ENCODE measurements at places on chromosomes 16 and 17.

- peak; percentile 39 for DNase-seq
Observed at GRCh38 chr17:29726715-29727252, 104.1 kb upstream of the CORO6 start.

DNA sequence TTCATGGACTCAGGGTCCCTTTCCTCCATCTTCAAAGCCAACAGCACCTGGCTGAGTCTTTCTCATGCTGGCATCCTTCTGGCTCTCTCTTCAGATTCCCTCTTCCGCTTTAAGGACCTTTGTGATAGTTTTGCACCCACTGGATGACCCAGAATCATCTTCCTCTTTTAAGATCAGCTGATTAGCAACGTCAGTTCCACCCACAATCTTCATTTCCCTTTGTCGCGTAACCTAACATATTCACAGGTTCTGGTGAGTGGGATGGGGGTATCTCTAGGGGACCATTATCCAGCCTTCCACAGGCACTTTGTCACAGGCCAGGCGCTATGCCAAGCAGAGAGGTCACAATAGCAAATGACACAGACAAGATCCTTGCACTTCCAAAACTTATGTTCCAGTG, 593.8 kb downstream of the MAF start:
- DNase-seq = no peak

GRCh38 chr16:30805370-30806169, 18.6 kb upstream of the ZNF629 start:
- DNase-seq = peak; percentile 81

DNA sequence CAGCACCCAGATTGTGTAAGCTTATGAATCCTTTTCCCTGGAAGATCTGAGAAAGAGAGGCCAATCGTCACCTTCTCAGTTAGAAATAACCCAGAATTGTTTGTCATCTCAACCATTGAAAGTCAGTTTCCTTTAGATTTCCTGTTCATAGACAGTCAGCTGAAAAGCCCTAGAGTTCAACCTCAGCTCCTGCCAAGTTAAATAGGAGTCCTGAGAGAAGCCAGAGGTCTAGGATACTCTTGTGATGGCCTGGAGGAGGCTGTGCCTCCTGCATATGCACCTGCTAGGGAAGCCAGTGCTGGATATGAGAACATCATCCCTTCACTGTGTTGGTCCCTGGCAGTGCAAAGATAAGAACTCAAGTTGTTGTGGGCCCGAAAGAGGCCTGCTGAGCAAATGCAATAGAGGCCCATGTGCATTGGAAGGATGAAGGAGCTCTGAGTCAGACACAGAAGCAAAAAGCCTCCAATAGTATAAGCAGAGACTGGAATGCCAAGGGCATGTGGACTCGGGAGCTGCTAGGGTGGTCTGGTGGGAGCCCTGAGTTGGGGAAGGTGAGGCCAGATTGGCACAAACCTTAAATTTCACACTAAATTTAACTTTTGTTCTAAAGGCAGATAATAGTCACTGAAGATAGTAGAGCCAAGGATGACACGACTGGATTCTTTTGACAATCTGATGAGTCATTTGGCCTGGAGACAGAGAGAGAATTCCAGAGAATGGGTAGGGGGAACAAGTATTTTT, 520.9 kb upstream of the CDH5 start:
- peak; percentile 59 for DNase-seq

DNA sequence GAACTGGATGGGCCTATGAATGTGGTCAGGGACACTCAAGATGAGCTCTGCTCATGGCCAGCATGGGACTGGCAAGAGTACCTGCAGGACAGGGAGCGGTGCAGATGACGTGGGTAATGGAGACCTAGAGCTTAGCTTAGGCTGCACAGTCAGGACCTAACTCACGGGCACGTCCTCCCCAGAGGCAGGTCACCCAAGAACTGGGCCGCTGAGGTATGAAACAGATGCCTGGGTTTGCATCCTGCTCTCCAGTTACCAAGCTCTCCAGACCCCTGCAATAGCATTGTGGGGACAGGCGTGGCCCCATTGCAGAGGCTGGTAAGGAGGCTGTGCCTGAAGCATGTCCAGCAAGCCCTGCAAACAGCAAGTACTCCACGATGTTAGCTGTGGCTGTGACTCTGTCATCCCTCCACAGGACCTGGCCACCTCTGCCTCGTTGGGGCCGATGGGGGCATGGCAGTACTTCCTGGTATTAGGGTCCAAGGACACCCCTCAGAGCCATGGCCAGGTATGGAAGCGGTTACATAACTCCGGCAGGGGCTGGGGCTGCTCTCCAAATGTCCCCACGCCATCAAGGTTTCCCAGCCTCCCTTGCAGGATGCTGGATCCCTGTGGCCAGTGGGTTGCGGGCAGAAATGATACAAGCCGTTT, 37.5 kb upstream of the RBFOX3 start:
- DNase-seq = no peak

GRCh38 chr16:1788095-1788707, 5.3 kb downstream of the IGFALS start:
- no peak for DNase-seq

GRCh38 chr16:8874388-8874787, 5.6 kb upstream of the CARHSP1 start:
- peak; percentile 42 for DNase-seq

DNA sequence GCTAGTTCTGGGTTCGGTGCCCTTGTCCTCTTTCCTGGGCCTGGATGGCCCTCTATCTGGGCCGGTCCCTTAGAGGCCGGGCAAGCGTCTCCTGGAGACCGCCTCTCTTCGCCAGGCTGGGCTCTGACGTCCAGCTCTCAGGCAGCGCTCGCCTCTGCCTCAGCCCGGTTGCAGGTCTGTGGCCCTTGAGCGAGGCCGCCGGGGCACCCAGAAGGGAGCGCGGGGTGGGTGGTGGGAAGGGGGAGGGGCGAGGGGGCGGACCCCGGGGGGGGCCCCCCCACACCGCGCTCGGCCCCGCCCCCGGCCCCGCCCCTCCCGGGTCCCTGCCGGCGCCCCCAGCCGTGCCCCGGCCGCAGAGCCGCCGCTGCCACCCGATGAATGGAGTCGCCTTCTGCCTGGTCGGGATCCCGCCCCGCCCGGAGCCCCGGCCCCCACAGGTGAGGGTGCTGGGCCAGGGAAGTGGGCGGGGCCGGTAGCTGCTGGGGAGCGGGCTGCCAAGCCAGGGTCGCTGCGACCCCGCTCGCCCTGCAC, at the start of gene ARHGAP23:
Gene ARHGAP23, plus strand, starts transcription at position 353 of the 531 bp plus-strand sequence. Its CDS starts 22 bp downstream, at position 375.
- peak; percentile 53 for DNase-seq

DNA sequence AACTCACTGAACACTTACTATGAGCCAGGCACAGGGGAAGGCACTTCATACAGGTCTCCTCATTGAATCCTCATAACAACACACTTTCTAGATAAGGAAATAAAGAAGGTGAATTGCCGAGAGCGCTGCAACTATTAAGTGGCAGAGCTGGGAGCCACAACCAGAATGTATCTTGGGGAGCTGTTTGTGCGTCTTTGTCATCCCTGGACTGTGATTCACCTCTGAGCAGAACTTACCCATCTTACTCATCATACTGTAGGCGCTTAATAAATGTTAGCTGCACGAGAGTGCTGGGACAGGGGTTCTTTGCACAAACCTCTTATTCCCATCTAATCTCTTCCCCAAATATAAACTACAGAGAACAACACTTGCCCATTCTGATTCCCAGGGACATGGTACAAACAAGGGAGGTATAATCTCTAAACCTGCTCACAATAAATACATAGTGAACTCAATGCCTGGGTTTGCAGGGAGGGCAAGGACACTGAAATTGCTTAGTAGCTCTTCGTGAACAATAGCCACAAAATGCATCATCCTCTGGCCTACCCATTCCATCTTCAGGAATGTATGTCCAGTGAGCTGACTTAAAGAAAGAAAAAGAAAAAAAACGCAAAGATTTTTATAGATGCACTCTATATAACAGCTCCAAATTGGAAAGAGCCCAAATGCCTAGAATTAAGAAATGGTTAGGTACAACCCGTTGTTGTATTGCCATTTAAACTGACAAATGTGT, 43.0 kb downstream of the MYO18A start:
- peak; percentile 37 for DNase-seq

DNA sequence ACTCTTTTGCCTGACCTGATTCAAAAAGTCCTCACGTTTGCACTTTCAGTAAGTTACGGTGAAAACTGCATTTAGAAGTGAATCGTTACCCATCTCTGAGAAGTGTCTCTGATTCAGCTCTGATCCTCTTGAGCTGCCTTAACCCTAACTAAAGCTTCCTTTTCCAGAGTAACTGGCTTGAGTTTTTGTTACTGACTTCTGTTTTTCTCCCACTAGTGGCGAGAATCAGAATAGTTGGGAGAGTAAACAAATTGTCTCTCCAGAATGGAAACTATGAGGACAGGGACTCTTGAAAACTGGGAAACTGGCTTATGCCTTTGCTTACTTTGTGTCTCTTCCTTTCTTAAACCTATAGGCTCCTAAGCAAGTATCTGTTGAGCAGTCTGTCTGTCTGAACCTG, 31.3 kb upstream of the KPNB1 start:
- no peak for DNase-seq

- peak; percentile 53 for DNase-seq
Observed at GRCh38 chr17:20187049-20187448, 177.9 kb downstream of the SPECC1 start.

DNA sequence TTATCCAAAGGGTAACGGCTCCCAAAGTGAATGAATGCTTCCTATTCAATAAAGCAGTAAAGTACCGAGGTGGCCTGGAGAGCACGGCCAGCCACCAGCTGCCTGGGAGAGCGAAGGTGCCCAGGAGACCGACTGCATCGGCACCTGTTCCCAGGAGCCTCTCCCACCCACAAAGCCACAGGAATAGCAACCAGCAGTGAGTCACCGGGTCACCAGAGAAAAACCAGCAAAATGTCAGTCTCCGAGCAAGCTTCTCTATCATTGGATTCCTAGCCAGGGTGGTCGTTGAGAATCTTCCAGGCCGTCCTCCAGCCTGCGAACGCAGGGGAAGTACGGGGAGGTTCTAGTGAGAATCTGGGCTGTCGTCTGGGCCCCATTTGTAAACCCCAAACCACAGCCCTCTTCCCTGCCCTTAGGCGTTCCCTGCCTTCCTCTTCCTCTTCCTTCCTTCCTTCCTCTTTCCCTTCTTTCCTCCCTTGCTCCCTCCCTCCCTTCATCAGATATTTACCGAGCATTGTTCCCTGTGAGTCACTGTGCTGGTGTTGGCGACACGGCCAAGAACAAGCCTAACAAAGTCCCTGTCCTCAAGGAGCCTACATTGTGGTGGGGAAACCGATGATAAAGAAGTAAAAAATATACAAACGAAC, 114.6 kb downstream of the SLC39A11 start:
- DNase-seq = peak; percentile 31

GRCh38 chr17:56595831-56596690, 2.6 kb downstream of the NOG start:
- DNase-seq = peak; percentile 83

DNA sequence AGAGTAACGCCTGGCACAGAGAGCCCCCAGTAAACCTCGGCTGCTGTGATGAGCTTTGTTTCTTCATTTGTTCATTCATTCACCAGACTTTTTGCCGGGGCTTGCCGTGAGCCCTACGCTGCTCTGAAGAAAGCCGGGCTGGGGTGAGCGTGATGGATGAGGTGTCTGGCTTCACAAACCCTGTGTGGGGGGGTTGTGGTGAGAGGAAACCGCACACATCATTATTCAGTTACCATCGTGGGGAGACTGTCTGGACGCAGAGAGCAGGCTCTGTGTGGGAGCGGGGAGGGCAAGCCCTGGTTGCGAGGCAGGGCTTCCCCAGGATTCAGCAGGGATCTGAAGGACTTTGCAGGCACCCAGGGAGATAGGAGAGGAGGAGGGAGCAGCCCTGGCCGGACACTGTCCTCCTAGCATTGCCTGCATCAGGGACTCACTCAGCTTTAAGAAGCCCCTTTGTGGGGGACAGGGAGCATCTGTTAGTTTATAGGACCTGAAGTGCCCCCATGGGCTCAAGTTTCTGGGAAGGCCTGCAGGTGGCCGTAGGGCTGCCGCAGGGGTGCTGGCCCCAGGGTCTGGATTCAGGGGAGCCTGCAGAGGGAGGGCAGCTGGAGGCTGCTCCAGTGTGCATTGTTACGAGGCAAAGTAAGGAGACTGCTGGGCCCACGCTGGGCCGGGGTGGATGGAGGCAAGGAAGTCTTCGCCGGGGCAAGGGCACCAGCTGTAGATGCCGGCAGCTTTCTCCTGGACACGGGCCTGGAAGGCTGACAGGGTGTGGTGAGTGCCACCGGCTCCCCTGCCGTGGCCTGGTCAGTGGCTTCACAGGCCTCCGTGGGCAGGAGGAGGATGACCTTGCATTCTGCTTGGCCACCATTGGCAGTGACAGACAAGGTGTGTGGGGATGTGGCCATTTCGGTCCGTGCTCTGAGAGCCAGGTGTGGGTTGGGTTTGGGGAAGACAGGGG, 334.5 kb downstream of the SEC14L1 start:
- DNase-seq = peak; percentile 97

Data from fibroblast of skin of right biceps (primary cell).